ENCODE measurements at places on chromosomes 16 and 17.

DNA sequence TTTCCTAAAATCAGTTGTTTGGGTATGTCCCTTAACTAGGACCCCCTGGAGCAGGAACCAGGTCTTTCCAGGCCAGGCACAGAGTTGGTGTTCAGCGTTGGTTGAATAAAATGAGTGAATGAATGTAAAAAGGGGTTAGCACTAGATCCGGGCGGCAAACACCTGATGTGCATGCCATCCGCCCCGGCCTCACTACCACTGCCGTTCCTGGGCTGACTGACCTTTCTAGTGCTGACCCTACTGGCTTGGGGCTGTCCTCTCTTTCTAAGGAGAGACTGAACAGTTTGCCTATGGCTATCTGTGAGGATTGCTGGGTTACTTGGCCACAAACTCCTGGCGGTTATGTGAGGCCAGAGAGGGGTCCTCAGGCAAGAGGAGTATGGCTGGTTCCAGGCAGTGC lies 10.1 kb upstream of the PHF12 start:
- no peak for DNase-seq

GRCh38 chr17:1492249-1493206 lies at the start of gene MYO1C:
TSS of gene MYO1C (minus strand) at chr17:1492686. CDS start at chr17:1492487, 199 bp downstream.
- no peak for DNase-seq

DNA sequence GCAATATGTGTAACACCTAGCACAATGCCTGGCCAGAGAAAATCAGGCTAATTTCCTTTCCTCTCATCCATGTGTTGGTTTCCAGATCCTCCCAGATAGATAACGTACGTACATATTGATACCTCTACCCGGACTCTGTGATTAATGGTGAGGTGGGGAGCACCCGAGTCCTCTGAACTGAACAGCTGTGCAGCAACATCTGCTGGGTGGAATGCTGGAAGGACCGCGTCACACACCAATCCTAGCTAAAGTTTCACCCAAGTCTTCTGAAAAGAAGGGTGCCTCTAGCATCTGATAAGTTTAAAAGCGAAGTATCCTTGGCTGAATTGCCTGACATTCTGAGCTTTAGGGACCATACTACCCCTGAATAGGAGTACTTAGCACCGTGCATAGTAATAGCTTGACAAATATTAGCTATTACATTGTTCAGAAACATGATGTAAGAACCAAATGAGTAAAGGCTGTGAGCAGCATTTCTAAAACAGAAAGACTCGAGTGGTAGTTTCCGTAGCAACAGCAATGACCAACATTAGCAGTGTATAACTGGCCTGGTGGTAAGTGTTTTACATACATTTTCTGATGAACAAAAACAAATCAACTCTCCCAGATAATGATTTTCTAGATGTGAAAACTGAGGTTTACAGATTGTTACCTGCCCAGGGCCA lies 91.4 kb downstream of the SYCE1L start:
- no peak for DNase-seq

- no peak for DNase-seq
These were observed 2.4 kb upstream of the MTSS2 start for GRCh38 chr16:70688246-70688742.

DNA sequence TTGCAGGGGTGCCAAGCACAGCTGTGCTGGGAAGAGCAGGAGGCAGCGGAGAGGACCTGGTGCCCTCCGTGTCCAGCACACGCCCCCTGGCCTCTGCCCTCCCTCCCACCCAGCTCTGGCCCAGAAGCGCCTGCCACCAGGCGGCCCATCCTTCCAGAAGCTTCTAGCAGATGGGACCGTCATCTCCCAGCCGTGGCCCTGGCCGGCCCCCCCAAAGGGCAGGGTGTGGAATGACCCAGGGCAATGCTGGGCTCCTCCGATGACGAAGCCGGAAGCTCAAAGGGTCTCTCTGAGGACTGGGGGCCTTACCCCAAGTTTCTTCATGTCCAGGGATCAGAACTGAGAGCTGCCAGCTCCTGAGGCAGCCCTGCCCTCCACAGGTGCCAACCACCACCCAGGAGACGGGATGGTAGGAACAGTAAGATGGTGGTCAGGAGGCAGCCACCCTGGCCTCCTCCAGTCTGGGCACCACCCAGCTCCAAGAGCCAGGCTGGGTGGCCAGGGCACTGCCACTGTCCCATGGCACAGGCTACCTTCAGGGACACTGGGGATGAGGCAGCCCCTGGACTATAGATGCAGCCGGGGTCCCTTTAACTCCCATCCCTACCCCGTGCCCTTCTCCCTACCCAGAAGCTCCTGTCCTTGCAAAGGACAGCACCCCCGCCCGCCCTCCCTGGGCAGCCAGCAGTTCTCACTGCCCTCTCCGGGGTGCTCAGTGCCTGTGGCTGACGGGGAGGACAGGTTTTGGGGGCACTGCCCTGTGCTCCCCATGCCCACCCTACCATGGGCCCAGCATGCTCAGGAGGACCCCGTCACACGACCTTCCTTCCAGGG lies 6.5 kb upstream of the CDH15 start:
- no peak for DNase-seq

GRCh38 chr17:43469145-43469544 lies 14.6 kb upstream of the DHX8 start:
- DNase-seq = no peak

GRCh38 chr17:57489321-57489720 lies 233.0 kb downstream of the MSI2 start:
- DNase-seq = no peak

DNA sequence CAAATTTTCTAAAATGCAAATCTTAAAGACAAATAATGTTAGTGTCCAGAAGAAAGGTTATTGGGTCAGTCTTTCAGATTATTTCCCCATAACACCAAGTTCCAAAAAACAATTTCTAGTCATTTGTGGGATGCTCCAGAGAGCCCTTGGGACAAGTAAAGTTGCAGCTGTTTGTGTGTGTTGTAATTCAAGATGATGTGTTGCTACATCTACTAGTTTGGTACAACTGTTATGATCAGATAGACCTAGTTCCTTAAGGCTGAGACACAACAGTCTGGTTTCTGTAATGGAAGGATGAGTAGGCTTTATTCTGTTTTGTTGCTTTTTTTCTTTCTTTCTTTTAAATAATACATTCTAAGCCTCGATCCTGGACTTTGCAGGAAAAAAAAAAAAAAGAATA lies 41.9 kb downstream of the PIGL start:
- DNase-seq = no peak

- no peak for DNase-seq
These were observed 87.0 kb upstream of the RPRML start for GRCh38 chr17:47066095-47066494.

DNA sequence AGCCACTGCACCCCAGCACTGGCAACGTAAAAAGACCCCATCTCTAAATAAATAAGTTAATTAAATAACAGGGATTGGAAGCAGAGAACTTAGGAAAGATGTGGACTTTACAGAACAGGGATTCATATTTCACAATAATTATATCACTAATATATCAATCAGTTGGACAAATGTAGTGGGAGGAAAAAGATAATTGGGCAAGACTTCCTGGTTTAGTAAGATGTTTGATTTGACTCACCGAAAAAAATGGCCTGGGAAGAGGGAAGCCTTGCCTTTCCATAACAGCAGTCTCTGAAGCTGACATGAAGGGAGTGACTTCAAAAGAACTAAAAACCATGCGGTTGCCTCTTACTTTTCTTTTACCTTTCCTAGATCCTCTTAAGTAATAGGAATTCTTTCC lies 15.2 kb upstream of the C17orf78 start:
- DNase-seq = no peak
